ENCODE measurements at places on chromosomes 11 and 22.

- DNase-seq: no peak
These were observed 89.3 kb downstream of the PRR5L start for GRCh38 chr11:36385121-36385970.

DNA sequence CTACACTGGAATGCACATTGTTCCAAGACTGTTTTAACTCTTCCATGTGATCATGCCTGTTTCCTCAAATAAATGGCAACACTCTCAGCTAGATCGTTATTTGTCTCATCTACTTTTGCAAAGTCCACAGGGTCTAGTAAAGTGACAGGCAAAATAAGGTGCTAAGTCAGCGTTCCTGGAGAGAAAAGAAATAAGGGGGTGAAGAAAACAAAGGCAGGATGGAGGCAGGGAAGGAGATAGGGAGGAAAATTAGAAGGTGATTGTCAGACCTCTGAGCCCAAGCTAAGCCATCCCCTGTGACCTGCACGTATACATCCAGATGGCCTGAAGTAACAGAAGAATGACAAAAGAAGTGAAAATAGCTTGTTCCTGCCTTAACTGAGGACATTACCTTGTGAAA, 132.1 kb downstream of the RAB38 start:
- no peak for DNase-seq

- DNase-seq: no peak
These were observed 1.9 kb downstream of the CSNK2A3 start for GRCh38 chr11:11351042-11351586.

GRCh38 chr22:47645450-47645914, 883.0 kb downstream of the TBC1D22A start:
- DNase-seq: no peak

DNA sequence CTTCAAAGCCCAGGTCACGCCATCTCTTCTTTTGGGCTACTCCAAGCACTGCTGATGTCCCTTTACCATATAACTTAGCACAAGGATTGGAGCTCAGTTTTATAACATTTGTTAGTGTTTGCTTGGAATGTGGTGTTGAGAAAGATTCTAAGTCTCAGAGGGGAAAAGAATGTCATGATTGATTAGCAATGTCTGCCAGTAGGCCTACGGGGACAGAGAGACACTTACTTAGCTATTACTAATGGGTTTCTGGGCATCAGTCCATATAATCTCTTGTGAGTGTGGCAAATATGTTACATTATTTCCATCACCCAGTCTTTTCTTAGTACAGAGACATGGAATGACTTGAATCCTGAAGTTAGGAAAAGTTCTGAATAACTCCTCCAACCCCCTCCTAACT, 75.4 kb upstream of the FSHB start:
- no peak for DNase-seq

- DNase-seq: no peak
These were observed 14.0 kb downstream of the GRIK4 start for GRCh38 chr11:120525261-120526171.

DNA sequence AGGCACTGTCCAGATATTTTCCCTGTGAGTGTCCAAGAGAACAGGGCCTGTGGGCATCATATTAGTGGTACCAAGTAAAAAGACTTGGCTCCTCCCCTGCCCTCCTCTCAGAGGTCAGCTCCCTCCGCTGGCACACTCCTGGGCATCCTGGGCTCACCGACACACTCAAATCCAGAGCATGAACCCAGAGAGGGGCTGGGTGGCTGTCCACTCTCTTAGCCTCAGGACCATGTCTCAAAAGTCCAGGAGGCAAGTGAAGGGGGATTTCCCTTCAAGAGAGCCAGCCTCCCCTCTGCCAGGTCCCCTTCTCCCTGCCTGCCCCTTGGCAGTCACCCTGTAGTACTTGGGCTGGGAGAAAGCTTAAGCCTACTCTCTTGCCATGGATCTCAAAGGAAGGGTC, 10.3 kb downstream of the BCL9L start:
- DNase-seq: no peak

DNA sequence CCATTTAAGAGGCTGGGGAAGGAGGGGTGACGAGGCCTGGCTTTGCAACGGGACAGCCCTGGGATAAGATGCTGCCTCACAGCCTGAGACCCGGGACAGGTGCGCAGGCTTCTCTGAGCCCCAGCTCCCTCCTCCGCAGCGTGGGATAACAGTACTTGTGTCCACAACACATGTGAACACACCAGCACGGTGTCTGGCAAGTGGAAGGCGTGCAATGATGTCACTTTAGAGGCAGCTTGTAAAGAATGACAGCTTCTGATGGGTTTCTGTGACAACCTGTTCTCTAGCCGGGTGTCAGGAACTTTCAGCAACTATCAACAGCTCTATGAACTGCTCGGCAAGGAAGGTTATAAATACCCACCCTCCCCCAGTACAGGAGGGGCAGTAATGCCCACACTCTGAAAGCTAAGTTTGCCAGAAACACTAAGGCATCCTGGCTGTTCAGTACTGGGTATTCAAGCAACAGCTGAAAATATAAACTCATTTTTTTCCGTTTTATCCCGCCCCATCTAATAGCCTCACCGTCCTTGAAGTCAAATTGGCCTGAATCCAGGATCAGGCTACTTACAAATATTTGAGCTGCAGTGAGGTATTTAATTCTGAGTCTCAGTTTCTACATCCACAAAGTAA, 59.7 kb downstream of the MYH9 start:
- DNase-seq: no peak

DNA sequence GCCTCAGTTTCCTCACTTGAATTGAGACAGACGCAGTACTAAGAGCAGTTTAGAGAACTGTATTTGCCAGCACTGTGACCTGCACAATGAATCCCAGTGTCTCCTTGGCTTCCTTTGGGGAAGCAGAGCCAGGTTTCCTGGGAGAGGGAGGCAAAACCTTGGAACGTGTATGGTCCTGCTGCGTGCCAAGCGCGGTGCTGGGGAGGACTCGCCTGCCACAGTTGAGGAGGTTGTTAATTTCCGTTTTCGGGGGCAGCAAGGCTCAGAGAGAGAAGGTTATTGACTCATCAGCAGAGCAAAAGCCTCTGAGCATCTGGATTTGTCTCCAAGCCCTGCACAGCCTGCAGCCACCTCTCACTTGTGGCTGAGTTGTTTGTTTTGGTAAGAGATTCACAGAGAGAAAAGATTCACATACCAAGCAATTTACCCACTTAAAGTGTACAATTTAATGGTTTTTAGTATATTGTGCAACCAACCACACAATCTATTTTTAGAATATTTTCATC, 10.8 kb downstream of the SYT12 start:
- DNase-seq: no peak

- DNase-seq: no peak
These were observed 438 bp upstream of the PLA2G3 start for GRCh38 chr22:31140746-31141145.

DNA sequence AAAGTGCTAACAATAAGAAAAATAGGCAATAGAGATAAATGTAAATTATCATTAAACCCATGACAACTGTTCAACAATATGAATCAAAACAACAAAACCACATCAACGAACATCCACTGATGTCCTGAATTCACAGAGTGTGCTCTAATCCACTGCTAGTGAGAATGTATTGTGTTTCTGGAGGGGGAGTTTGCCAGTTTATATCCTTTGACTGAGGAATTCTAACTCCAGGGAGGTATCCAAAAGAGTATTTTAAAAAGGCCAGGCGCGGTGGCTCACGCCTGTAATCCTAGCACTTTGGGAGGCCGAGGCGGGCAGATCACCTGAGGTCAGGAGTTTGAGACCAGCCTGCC, 1.7 kb upstream of the WEE1 start:
- DNase-seq: no peak

GRCh38 chr11:69106031-69106811, 49.5 kb upstream of the SMIM38 start:
- no peak for DNase-seq

DNA sequence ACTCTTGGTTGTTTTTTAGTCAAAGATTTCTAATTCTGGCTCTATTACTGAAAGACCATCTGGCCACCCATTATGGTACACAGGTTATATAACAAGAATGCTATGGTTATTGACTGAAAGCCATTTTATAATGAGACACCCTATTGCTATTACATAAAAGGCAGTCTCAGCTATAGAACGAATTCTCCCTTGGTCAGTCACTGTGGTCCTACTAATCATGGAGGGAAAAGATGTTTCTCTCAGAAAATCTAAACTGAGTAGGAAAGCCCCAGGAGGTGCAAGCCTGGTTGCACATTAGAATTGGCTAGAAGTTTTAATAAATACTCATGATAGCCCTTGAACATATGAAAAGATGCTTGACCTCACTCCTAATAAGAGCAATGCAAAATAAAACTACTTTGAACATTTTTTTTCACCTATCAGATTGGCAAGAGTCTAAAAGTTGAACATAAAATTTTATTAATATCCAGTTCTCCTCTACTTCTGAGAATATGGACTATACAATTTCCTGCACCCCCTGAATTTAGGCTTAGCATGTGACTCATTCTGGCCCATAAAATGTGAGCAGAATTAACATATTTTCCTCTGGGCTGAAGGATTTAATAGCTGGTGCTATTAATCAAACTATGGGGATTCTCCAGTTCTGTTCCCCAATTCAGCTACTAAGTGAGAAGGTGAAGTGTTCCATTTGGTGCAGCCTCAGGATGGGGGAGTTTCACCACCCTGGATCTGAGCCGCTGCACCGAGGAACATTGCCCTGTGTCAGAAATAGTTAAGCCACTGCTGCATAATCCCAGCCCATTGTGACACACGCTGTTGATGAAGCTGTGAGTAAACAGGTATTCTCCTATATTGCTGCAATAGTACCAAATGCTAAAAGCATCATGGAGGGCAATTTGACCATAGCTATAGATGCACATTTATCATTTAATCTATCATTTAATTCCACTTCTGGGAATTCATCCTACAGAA, 11.5 kb upstream of the CRKL start:
- no peak for DNase-seq

- no peak for DNase-seq
These were observed 23.8 kb upstream of the FZD4 start for GRCh38 chr11:86978756-86979608.

DNA sequence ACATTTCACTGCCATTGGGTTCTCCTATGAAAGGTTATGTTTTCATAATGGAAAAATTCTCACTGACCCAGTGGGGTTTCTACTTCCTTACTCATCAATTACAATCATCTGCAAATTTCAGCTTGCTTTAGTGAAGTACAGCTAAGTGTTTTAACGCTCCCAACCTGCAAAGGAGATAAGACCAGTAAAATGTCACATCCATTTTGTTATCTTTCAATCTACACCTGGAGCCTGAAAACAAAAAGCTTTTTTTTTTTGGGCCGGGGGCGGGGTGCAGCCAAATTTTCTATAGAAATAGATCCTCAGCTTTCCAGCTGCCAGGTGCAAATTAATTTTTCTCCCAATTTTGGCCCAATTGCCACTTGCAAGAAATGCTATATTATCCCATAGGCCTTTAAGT, 40.6 kb downstream of the CADM1 start:
- no peak for DNase-seq

GRCh38 chr11:95985174-95985808, 61.4 kb upstream of the MTMR2 start:
- no peak for DNase-seq

GRCh38 chr11:57543593-57543992, 6.2 kb downstream of the SMTNL1 start:
- DNase-seq: no peak

- no peak for DNase-seq
These were observed 10.8 kb downstream of the PMM1 start for GRCh38 chr22:41578818-41579217.

- no peak for DNase-seq
These were observed 58.5 kb downstream of the LRRC74B start for GRCh38 chr22:21104126-21104691.

GRCh38 chr11:15519124-15519791, 404.5 kb downstream of the INSC start:
- DNase-seq: no peak

DNA sequence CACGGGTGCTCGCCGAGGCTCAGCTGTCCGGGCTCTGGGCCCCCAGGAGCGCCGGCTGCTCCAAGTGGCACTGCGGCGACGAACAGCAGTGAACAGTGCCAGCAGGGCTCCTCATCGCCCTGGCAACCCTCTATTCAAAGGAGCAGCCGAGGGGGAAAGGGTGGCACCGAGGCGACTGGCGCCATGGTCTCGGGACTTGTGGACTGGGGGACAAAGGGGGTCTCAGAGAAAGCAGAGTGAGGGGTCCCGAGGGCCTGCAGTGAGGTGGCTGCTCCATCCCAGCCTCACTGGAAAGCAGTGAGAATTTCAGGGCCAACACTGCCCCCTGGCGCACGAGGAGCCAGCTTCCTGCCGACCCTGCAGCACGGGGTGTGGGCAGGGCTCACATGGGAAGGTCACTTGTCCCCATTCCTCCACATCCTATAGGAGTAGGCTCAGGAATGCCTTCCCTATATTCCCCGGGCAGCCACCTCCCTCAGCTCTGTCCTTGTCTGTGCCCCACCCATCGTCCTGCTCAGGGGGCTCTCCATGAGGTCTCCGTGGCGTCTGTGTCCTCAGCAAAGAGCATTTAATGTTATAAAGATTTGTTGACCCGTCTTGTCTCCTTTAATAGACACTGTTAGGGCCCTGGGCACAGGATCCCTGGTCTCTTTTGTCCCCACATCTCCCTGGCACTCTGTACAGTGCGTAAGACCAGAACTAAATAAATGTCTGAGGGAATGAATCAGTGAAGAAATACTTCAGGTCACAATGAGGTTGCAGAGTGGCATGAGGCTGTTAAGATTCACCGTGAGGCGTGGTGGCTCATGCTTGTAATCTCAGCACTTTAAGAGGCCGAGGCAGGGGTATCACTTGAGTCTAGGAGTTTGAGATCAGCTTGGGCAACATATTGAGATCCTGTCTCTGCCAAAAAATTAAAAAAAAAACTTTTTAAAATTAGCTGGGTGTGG, 26.4 kb downstream of the LRFN4 start:
- DNase-seq: peak; percentile 26

DNA sequence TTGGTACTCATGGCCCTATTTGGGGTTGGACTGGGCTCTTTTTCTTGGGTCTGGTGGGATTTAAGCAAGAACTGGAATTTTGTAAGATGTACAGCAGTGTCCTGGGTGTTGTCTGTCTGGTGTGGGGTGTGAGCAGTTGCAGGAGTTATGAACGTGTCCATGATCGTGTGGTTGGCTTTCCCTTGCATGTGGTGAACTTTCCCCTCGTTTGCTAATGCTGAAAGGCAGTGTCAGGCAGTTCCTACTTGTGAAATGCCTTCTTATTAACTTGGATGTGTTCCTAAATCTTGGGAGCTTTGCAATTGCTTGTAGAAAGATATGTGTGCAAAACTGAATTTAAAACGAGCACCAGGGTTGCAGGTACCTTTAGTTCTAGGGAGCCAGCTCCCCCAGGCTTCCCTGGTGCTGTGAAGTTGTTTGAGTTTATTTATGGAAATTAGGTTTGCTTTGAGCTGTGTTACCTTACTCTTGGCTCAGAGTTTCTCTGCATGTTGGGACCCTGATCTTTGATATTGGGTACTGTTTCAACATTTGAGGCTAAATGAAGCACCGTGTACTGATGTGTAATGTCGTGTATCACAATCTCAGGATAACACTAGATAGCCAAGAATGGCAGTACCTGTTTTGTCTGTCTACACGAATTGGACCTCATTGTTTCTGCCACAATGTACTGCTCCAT, 35.8 kb upstream of the HSD17B12 start:
- no peak for DNase-seq

- no peak for DNase-seq
These were observed 857 bp downstream of the ARCN1 start for GRCh38 chr11:118572981-118573550.

GRCh38 chr11:86291466-86292262, 10.4 kb upstream of the HIKESHI start:
- DNase-seq: peak; percentile 59

- DNase-seq: no peak
These were observed 547 bp downstream of the UVRAG start for GRCh38 chr11:75815345-75816168.

Data from stimulated activated CD4-positive, alpha-beta T cell treated with anti-CD3 and anti-CD28 coated beads, TNF-alpha, amount 100 ng/mL, for 24 hours (primary cell).